ENCODE measurements at places on chromosomes 6 and 20.

- no peak for DNase-seq
Measured at GRCh38 chr6:71220466-71220865, 68.1 kb upstream of the OGFRL1 start.

- no peak for DNase-seq
Measured at GRCh38 chr20:53050338-53050737, 78.2 kb downstream of the TSHZ2 start.

DNA sequence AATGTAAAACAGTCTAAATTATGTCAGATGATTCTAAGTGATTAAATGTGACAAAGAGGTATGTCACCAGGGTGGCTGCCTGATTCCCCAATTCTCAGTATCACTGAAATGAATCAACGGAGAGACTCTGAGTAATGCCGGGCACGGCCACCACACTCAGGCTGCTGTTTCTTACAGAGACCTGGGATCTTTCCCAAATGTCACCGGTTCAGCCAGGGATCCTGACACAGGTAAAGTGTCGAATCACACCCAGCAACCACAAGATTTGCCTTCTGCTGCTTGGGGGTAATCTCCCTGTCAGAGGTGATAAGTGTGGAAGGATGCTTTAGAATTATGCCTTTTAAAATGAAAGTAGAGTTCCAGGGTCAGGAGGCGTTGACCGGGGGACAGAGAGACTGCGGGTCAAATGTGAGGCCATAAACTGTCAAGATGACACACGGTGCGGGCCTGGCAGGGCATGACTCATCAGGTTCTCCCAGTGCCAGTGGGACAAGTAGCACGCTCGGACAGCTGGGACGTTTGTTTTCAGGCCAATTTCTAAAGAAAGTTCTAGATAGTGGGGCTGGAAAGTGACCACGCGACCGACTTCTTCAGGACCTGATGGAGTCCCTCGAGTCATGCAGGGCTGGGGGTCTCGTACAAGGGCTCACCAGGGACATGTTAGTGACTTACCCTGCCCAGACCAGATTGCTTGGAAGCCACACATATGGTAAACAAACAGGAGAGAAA lies 48.9 kb downstream of the PRDM1 start:
- DNase-seq: no peak

GRCh38 chr20:50260479-50261221 lies 70.0 kb downstream of the CEBPB start:
- DNase-seq: no peak

GRCh38 chr6:119348096-119348747 lies 1.3 kb downstream of the MAN1A1 start:
- DNase-seq: no peak

Measured in GM12878 (cell line).